ENCODE measurements at places on chromosomes 2 and 18.
A peak's percentile ranks its signal among the peaks of the same experiment; 100 is the strongest.

DNA sequence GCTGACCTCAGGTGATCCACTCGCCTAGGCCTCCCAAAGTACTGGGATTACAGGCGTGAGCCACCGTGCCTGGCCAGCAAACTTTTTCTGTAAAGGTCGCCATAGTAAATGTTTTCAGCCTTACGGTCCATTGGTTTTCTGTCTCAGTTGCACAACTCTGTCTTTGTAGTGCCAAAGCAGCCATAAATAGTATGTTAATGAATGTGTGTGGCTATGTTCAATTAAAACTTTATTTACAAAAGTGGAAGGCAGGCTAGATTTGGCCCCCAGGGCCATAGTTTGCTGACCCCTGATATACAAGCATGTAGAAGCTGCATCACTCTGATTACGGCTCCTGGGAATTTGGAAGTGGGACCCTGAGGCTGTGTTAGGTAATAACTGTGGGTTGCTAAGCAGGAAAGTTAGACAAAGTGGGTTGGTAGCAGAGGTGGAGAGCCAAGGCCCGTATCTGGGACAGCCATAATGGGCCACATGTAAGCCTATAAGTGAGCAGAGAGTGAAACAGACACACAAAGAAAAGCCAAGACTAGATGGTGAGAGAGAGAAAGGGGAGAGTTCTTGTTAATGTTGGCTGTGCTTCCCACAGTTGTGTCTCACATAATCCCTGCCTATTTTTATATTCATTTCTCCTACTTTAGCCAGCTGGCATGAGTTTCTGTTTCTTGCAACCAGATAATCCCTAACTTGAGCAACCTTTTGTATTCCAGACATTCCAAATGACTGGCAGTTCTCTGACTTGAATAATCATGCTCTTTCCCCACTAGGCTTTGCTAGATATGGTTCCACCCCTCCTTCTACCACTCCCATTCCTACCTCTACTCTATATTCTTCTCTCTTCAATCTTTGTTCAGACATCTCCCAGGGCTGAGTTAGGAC lies 223.3 kb upstream of the STON1 start:
- no peak for DNase-seq

DNA sequence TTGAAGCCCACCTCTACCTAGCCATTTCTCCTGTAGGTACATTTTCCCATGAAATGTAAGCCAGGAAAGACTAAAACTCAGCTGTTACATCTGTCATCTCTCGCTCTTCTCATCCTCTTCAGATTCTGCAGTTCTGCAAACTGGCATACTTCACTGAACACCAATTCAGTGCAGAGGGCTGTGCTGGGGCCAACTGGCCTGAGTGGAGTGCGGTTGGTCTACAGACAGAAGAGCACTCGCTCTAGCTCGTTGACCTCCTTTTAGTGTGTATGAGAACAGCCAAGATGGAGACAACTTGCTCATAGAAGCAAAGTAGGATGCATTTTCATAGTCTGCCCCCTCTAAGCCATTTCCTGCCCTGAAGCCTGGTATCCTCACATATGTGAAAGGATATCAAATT lies 862.6 kb downstream of the BCL11A start:
- DNase-seq, result no peak

GRCh38 chr18:12333506-12334290 lies 25.7 kb downstream of the TUBB6 start:
- no peak for DNase-seq

GRCh38 chr2:163200741-163201140 lies 362.2 kb upstream of the KCNH7 start:
- no peak for DNase-seq

DNA sequence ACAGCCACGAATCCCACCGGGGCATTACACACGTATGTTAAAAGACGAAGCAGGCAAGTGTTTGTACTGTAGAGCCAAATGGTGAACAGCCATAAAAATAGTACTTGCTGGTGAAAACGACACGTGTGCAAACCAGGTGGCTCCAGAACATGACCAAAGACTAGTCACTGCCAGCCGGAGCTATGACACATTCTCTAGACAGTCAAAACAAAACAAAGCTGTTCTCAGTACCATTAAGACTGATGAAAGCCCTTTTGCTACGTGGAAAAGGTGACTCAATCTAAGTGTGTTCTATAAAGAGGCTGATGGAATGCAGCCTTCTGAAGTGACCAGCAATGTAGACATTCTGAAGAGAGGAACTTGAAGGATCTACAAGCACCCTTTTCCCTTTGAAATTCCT lies 367.7 kb upstream of the NETO1 start:
- DNase-seq, result peak; percentile 3

- no peak for DNase-seq
These were observed 19.9 kb downstream of the RND3 start for GRCh38 chr2:150467621-150467963.
